ENCODE measurements at places on chromosomes 7 and 10.

GRCh38 chr7:74097937-74098614 is 14.5 kb downstream of the LIMK1 start:
- no peak for DNase-seq

- DNase-seq: no peak
Observed at GRCh38 chr10:21912625-21913024, 90.9 kb downstream of the DNAJC1 start.

DNA sequence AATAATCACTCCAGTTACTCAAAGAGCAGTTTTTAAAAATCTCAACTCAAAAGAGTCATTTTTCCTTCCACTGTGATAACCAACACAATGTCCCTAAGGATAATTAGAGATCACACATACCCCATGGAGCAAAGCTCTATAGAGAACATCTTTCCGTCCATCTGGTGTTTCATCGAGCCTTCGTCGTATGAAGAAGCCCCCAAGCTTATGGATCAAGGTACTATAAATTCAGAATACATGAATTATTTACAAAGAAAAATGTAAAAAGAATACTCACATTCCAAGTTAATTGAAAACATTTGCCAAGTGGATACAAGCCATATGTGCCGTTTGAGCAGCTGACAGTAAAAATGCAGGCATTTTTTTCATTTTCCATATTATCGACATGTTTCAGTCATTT is 14.8 kb downstream of the GPAM start:
- no peak for DNase-seq

DNA sequence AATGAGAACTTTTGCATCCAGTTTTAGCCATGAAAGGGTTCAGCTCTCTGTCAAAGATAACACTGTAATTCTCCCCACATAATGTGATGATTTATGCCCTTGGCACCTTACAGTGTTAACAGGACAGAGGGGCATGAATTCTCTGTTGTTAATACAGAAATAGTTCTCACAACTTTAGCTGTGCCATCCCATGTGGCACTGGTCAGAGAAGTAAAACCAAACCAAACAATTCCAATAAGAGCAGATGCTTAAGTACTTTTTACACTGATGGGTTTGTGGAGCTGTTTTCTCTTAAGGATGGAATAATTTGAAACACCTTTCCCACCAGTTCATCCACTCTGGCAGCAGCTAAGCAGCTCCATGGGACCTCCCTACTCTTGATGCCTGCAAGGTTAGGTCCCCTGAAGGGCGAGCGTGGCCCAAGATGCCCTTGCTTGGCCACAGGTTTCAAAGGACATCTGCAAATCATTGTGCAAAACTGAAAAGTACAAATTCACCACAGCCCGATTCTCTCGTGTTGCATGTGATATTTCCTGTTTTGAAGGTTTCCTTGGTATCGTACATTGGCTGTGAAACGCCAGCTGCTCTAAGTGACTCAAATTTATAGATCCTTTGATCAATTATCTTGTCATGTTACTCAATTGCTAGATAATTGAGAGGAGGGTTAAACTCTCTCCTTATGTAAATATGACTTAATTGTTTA is 82.5 kb upstream of the CREB5 start:
- no peak for DNase-seq

DNA sequence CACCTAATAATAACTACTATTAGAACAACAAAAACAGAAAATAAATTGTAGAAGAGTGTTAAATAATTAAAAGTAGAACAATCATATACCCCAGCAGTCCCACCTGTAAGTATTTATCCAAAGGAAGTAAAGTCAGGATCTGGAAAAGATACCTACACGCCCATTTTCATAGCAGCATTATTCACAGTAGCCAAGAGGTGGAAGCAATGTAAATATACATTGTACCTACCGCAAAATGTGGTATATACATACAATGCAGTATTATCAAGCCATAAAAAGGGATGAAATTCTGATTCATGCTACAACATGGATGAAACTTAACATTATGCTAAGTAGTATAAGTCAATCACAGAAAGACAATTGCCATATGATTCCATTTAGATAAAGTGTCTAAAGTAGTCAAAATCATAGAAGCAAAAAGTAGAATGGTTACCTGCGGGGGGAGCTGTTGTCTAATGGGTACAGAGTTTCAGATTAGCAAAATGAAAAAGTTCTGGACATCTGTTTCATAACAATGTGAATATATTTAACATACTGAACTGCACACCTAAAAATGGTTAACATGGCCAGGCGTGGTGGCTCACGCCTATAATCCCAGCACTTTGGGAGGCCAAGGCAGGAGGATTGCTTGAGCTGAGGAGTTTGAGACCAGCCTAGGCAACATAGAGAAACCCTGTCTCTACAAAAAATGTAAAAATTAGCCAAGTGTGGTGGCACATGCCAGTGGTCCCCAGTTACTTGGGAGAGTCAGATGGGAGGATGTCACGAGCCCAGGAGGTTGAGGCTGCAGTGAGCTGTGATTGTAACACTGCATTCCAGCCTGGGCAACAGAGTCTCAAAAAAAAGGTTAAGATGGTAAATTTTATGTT is 6.0 kb upstream of the TMED4 start:
- DNase-seq: no peak

DNA sequence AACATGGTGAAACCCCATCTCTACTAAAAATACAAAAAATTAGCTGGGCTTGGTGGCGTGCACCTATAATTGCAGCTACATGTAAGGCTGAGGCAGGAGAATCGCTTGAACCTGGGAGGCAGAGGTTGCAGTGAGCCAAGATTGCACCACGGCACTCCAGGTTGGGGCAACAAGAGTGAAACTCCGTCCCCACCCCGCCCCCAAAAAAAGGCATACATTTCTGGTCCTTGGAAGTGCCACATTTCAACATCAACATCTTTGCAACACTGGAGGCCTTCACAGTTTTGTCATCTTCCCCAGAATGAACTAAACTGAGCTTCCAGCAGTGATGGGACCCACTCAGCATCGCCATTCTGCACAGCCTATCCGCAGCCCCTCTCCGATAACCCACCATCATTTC is 36.6 kb downstream of the FAM53B start:
- DNase-seq: no peak

GRCh38 chr10:109851616-109852474 is 71.5 kb downstream of the XPNPEP1 start:
- no peak for DNase-seq

DNA sequence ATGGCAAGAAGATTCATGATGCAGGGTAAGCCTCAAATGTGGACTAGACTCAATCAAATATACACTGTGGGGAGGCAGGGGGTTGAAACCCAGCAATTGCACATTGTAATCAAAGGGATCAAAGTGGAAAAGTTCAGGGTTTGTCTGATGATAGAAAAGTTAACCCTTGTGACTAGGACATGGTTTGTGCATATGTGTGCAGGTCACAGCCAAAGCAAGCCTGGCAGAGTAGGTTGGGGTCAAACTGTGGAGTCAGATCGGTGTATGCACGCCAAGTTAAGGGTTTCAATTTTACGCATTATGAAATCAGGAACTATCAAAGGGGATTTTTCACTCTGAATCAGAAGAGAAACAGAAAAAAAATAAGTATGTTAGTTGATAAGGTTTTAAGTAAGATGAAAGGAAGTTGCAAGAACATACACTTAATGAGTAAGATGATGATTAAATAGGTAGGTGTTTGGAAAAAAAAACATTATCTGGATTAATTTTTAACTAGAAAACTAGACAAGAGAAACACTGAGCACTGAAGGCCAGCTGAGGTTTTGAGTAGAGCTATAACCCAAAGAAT is 188.3 kb downstream of the DGKB start:
- DNase-seq: no peak

DNA sequence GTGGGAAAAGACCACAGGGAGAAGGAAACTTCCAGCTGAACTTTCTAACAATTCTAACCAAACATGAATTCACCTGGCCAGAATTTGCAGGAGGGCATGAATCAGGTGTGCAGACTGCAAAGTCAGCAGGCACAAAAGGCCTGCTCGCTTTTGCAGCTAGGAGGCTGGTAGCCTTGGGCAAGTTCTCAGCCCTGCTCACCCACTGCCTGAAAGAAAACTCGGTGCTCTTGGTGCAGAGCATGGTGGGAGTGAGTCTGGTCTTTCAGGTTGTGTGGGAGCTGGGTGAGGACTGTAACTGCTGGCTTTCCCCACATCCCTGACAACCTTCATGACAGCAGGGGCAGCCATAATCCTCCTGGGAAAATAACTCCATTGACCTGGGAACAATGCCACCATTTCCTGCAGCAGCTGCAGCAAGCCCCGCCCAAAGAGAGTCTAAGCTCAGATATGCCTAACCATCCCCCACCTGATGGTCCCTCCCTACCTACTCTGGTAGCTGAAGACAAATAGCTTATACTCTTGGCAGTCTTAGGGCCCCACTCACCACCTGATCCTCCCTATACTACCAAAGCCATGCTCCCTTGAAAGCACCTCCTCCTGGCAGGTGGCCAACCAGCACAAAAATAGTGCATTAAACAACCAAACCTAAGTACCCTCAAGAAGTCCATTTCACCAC is 31.6 kb downstream of the ZNF117 start:
- peak; percentile 13 for DNase-seq

DNA sequence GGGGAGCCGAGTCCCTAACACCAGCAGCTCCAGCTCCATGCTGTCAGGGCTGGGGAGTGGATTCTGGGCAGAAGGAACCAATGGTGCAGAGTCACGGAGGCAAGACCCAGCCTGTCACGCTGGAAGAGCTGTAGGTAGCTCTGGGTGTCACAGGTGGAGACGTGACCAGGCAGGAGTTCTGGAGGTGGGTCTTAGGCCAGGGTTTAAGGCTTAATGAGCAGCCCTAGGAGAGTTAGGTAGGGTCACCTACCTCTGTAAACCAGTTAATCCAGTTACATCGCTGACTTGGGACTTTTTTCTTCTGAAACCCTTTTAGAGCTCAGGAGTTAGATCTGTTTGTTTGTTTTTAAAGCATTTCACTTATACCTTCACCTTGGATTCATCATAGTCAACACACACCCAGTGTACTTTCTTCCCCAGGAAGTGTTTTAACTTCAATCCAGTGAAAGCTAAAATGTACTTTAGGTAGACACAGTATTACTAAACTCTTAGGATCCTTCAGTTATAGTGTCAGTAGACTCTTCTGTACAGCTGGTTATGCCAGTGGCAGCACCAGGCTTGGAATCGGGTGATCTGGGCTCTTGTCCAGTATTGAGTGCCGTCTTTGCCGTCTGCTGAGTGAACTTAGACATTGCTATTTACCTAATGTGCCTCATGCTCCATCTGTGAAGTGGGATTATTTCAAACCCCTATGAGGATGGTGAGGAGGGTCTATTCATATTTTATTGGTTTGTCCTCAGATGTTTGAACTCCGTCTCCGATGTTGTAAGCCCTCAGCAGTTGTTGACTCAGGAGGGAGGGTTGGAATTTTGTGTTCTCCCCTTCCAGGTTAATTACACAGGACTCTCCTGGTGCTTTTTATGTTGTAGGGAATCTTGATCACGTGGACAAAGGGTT is 31.0 kb downstream of the TACR2 start:
- no peak for DNase-seq

DNA sequence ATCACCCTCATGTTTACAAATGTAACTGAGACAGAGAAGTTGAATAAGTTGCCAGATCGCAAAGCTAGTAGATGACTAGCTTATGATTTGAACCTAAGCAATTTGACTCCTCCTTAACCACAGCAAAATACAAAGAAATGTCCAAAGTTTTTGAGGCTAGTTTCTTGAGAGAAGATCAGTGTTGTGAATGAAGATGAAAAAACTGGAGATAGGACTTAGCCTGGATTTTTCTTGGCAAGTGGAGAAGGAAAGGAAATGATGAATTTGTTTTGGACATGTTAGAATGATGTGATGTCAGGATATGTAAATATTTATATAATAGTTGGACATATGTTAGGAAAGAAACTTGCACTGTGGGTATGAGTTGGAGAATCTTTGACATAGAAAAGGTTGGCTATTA is 149.8 kb downstream of the LSMEM1 start:
- DNase-seq: no peak

- no peak for DNase-seq
Observed at GRCh38 chr10:114518401-114519305, 114.4 kb upstream of the AFAP1L2 start.

All from WTC11 (cell line).